ENCODE measurements at places on chromosomes 7 and 10.

GRCh38 chr7:76383089-76383944, 24.5 kb upstream of the YWHAG start:
- no peak for DNase-seq

DNA sequence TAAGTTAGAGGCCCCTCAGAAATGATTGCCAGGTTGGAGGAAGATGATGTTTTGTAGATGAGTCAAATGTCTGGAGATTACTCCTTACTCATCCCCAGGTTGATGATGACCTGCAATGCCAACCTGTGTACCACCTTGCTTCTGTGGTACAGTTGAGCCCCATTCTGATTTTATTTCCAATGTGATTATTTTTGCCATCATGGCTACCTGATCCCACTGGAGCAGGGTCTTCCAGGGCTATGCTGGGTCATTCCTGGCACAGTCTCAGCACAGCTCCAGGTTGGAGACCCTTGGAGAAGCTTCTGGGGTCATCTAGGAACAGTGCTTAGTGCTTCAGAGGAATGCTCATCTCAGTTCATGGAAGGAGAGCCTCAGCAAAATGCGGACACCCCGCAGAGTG, 34.3 kb downstream of the LRRC18 start:
- no peak for DNase-seq

DNA sequence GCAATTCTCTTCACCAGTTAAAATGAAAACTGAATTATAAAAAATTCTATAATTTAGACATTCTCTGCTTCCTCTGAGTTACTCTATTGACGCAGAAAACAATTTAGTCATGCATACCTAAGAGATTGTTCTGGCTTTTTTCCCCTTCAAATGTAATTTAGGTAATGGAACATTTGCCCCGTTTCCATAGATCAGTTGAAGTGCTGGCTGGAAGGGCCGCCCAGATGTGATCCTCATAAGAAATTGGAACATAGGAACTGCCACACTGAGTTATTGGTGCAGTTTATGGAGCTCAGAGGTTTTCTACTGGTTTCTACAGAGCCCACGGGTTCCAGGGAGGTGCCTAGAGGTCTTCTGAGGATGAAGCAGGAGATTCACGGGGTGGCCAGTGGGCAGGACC, 581.7 kb downstream of the SDK1 start:
- no peak for DNase-seq

DNA sequence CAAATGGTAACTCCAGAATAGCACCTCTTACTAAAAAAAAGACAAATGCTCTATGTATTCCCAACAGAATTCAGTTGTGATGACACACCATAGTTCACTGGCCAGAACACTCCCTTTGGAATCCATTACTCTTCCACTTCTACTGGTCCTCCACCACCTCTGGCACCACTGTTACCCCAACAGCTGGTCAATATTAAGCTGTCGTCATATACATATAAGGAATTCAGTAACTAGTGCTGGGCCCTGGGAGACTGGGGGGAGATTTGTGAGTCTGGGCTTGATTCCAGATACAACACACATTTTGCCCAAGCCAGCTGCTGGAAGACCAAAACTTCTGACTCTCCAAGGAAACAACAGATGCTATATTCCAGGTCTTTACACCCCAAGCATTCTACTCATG, 26.0 kb upstream of the ITGA8 start:
- no peak for DNase-seq

DNA sequence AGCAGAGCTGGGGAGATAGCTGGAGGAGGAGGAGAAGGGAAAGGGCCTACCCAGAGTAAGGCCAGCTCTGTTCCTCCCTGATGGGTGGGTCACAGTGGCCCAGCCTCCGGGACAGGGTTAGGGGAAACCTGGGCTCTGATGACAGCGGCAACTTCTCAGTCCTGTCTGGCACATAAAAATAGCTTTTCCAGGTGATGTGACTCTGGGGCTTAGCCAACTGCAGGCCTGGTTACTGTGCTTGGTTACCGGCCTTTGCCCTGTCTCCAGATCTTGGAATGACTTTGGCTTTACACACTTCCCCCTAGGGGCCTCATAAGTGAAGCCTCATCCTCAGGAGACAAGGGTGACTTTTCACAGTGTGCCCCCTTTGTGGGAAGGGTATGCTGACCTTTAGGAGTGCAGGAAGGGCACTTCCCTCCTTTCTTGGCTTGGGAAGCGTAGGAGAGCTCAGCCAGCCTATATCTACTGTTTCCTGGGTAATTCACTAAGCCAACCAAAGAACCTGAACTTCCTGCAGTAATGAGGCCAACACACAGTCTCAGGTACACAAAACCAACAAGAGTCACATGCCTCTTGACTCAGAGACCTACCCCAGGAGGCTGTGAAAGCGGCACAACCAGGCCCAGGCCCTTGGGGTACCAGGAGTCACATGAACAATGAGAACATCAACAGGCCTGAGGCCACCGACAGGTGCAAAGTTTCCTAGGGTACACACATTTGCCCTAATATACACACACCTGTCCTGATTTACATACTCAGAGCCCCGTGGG, 11.7 kb upstream of the HILPDA start:
- no peak for DNase-seq

DNA sequence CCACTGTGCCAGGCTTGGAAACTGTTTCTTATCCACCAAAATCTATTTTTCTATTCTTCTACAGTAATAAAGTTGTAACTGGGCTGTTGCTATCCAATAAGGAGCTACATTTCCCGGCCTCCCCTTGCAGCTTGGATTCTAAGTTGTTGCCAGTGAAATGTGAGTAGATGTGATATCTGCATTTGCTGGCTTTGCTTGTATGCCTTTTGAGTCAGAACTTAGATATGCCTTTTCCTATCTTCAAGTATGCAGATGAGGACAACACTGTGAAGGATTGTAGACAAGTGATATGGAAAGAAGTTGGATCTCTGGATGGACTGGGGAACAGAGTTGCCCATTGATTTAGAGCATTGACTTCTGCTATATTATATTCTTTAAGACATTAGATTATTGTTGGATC, 236.9 kb downstream of the REEP3 start:
- no peak for DNase-seq

DNA sequence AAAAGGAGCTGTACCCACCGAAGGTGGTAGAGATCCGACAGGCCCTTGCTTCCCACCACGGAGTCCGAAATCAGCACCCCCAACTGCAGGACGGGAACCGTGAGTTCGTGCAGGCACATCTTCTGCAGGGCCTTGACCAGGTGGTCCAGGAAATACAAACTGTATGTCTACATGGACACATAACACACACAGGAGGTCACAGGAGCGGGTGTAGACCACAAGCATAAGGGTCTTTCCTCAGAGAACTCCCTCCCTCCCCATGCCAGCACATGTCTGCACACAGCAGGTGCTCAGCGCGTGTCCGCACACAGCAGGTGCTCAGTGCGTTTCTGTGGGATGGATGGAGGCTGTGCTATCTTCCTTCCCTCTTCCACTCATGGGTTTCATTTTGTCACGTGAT, 69.7 kb downstream of the CFAP46 start:
- DNase-seq: no peak

DNA sequence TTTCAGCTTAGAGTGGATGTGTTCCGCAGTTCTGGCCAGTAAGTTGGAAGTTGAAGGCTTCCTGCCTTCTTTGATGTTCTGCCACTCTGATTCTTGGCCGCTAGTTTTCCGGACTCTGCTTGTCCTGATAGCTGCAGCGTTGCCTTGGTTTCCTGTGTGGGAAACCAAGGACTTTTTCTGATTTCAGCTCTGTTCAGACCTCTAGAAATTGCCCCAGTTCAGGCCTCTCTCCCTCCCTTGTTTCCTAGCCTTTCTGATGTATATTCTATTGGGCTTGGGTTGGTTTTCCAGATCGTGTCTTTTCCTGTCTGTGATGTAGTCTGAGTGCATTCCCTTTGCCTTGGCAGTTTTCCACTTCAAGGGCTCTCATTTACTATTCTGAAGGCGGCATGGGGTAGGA, 318.7 kb downstream of the BBS9 start:
- no peak for DNase-seq

GRCh38 chr7:98868450-98868849, 1.4 kb downstream of the TMEM130 start:
- DNase-seq: no peak

DNA sequence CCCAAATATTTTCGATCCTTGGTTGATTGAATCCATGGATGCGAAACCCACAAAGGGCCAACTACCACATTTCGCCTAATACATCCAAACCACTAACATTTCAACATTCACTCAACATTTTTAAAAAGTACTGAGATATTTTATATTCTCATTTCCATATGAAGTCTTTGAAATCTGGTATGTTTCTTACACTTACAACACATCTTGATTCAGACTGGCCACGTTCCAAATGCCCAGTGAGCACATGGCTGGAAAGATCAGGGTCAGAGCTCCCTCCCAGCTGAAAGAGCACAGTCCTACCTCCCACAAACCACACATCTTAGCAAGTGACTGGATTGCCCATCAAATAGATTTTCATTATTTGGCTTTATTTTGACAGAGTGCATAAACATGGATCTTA, 18.9 kb downstream of the NCAPG2 start:
- no peak for DNase-seq

- DNase-seq: no peak
Observed at GRCh38 chr7:7772397-7772821, 54.0 kb upstream of the RPA3 start.

DNA sequence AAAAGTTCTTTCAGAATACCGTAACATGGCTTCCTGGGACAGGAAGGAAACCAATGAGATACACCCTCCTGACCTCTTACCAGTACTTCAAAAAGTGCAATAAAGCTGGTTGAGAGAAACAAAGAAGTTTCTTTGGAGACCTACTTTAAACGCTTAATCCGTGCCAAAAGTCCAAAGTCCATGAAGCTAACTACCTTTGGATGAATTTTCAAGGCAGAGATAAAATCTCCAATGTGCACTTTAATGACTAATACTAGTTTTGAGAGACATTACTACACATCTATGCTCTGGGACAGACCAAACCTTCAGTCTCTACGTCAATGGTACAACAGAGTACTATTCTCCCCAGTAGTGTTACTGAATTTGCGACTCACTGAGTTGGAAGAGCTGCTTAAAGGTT, 46.1 kb downstream of the UBE2H start:
- DNase-seq: no peak

Measured in PC-9 (cell line).